Right renal pelvis (tissue), 4 donors: ENCODE measurements at places on chromosomes 11 and 22.

- no peak for DNase-seq
Measured at GRCh38 chr22:43824724-43825420, 12.8 kb upstream of the EFCAB6 start.

DNA sequence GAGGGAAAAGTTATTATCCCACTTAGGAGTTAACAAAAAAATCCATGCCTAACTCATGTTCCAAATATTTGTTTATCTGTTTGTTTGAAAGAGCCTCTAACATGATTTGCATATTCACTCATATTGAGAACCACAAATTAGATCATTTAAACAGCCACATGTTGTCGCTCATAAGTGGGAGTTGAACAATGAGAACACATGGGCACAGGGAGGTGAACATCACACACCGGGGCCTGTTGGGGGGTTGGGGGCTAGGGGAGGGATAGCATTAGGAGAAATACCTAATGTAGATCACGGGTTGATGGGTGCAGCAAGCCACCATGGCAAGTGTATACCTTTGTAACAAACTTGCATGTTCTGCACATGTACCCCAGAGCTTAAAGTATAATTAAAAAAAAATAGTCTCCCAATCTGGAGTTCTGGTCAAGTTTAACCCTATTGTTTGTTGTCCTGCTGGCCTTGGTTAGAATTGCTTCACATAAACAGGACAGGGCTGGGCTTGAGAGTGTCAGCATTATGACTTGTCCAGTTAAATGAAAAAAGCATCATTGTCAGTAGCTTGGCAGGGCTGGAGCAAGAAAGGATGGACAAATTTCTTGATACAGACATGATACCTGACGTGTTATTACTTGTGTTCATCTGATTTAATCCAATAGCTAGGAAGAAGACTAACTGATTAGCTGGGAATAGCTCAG lies 57.8 kb upstream of the PSMA1 start:
- no peak for DNase-seq

- no peak for DNase-seq
Measured at GRCh38 chr11:26188554-26188953, 143.4 kb upstream of the ANO3 start.

DNA sequence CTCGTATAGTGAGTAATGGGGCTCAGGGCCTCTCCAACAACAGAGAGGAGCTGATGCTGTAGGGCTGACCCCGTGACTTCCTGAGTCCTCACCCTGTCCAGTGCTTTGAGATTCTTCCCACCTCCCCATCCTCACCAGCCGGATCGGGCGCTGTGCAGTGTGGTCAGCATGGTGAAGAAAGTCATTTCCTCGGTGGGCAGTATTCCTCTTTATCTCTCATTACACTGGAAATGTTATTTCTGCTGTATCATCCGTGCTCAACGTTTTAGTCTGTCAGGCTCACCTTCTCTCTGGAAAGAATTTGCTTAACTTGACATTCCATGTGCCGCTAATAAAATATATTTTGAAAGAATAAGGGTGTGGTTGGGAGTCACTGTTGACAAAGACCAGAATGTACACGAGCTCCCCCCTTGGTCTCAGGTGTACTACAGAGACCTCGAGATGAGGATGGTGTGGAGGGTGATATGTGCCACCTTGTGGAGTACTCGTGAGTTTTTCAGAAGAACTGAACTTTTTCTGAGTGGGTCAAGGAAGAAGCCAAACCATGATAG lies 25.7 kb upstream of the SCGB1A1 start:
- no peak for DNase-seq

DNA sequence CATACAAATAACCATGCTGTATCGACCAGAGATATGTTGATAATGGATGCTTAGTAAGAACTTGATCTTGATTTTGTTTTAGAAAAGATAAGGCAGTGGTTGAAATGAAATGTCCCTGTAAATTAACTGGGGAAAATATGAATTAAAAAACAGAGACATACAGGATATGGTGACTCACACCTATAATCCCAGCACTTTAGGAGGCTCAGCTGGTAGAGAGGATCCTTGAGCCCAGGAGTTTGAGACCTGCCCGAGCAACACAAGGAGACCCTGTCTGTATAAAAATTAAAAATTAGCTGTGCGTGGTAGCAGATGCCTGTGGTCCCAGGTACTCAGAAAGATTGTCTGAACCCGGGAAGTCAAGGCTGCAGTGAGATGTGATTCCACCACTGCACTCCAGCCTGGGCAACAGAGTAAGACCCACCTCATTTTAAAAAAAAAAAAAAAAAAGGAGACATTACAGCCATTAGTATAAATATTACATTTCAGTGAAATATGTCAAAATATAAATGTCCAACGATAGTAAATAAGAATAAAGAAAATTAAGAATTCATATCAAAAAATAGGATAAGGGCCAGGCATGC lies 4.6 kb downstream of the PICALM start:
- DNase-seq, result no peak

- DNase-seq, result no peak
Measured at GRCh38 chr11:68686486-68686885, 2.1 kb downstream of the GAL start.

DNA sequence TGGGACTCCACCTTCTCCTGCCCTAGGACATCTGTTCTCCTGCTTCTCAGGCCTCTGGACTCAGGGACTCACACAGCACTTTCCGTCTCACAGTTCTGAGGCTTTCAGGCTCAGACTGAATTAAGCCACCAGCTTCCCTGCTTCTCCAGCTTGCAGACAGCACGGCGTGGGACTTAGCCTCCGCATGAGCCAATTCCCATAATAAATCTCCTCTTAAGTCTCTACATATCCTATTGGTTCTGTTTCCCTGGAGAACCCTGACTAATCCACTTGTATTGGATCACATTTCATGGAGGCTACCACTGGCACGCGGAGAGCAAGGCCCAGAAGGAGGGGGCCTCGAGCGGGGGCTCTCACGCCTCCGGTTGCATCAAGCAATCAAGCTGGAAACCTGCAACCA lies 1313.6 kb downstream of the TBC1D22A start:
- DNase-seq, result no peak

- DNase-seq, result no peak
Measured at GRCh38 chr11:19352072-19352770, 111.5 kb upstream of the E2F8 start.

DNA sequence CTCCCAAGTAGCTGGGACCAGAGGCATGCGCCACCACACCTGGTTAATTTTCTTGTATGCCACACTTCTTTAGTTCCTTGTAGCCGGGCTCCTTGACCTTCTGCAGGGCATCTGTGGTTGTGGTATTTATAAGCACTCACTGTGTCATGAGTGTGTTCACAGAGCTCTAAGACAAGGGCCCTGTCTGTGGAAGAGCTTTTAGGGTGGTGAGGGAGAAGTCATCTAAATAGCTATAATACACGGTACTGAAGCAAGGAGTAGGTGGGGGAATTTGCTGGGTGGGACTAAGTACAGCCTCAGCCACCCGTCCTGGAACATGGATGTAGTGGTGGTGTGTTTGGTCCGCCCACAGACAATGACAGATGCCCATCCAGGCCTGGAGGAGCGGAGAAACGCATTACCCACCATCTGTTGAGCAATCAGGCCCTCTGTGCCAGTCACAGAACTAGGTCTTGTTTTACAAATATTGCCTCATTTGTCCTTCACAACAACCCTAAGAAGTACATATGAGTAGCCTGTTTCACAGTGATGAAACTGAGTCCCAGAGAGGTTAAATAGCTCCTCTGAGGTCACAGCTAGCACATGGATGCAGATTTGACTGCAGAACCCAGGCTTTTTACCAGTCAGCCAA lies 10.1 kb downstream of the ACO2 start:
- DNase-seq, result no peak

- DNase-seq, result no peak
Measured at GRCh38 chr11:5700421-5701054, 10.9 kb downstream of the TRIM22 start.

DNA sequence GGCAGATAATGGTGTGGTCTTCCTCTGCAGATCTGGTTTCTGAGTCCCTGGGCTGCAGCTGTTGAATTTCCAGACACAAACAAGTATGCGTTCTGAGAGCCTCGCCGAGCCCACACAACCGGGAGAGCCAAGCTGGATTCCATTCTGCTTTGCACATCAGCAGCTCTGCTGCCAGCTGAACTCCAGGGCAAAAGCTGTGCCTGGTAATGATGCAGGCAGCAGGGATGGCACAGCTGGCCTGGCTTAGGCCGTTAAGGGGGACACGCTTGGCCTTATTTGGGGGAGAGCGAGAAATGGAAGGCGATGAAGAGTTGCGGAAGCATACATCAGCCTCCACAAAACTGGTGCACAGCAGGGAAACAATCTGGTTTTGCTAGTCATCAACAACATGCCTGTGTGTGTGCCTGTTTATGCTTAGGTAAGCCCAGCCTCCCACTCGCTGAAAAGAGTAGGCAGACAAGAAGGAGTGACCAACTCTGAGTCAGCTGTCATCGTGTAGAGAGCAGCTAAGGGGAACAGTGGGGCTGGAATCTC lies 25.1 kb downstream of the ADAMTS8 start:
- DNase-seq, result no peak

GRCh38 chr11:90257158-90257525 lies 34.3 kb upstream of the CHORDC1 start:
- DNase-seq, result no peak

- no peak for DNase-seq
Measured at GRCh38 chr22:21926728-21927127, 25.9 kb downstream of the PPM1F start.

- DNase-seq, result no peak
Measured at GRCh38 chr11:61666684-61667297, 13.4 kb upstream of the DAGLA start.

DNA sequence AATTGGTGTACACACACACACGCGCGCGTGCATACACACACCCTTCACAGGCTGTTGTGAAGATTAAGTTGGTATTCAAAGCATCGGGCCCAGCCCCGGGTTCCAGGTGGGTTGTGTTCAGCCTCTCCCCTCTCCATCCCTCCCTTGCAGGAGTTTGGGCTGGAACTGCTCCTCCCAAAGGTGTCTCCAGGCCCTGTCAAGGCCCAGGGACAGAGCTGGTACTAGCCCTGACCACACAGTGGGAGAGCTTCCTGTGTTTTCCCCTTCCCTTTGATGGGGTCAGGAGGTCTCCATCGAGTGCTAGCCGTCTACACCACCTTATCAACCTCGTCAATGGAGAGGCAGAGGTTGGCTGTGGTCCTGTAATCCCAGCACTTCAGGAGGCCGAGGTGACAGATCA lies 36.5 kb upstream of the CSNK1E start:
- no peak for DNase-seq

GRCh38 chr11:33682446-33682845 lies 18.2 kb downstream of the C11orf91 start:
- no peak for DNase-seq

GRCh38 chr11:9039863-9040262 lies 36.1 kb upstream of the NRIP3 start:
- no peak for DNase-seq

DNA sequence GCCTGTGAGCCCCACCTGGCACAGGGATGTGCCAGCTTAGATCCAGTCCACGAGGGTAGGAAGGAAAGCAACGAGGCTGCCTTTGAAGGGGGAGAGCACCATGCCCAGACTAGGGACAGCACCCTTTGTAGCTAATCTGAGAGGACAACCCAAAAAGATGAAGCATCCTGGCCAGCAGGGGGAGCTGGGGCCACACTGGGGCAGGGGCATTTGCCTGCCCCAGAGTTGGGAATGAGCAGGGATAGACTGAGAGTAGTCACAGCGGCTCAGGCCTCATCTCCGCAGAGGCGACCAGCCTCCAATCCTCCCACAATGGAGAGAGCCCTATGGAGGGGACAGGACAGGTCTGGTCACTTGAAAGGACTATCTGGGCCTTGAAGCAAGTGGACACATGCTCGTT lies 16.4 kb downstream of the LMO1 start:
- DNase-seq, result no peak

GRCh38 chr11:5753943-5754342 lies at the start of gene OR52N4:
Gene OR52N4 (plus strand): TSS chr11:5754243. CDS start chr11:5754741, 498 bp downstream.
- DNase-seq, result no peak

GRCh38 chr11:74534216-74534945 lies 40.9 kb upstream of the LIPT2 start:
- no peak for DNase-seq

- DNase-seq, result no peak
Measured at GRCh38 chr11:22344081-22344480, 5.9 kb downstream of the SLC17A6 start.

GRCh38 chr11:10004526-10005113 lies 289.4 kb downstream of the SBF2 start:
- no peak for DNase-seq

- DNase-seq, result no peak
Measured at GRCh38 chr22:22902247-22903001, 14.8 kb downstream of the IGLL5 start.

GRCh38 chr22:17770180-17771077 lies 3.8 kb downstream of the BID start:
- DNase-seq, result no peak

DNA sequence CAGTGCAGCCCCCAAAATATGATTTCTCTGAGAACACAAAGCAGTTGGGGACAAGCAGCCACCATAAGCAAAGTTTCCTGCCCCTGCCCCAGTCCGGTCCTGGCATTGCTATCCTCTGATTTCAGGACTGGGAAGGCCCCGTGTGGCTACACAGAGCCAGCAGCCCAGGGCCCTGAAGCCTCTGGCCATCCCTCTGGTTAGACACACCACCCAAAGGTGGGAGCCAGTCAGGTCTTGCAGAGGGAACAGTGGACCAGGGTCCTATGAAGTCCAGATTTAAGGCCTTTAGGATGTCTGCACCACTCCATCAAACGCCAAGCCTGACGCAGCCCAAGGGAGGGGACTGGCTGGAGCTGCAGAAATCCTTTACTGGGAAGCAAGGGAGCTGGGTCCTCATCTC lies 63.4 kb downstream of the SLC22A12 start:
- no peak for DNase-seq

DNA sequence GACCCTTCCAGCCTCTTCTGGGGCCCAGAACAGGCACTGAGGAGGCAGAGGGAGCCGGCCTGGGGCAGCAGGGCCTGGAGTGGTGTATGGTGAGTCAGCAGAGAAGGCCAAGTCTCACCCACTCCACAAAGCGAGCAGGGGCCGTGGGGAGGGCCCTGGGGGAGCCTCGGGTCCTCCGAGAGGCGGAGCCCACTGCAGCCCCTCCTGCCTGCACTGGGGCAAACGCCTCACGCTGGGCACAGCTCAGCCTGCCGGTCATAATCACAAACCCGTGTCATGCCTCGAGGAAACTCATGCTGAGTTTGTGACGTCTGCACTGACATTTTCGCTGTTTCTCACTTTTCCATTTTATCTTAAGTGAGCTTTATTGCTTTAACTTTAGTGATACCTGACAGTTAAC lies 38.4 kb downstream of the TOLLIP start:
- DNase-seq, result no peak

- DNase-seq, result no peak
Measured at GRCh38 chr11:45702511-45702910, 37.1 kb upstream of the CHST1 start.

- no peak for DNase-seq
Measured at GRCh38 chr11:65892661-65893317, 2.3 kb downstream of the CCDC85B start.

- DNase-seq, result no peak
Measured at GRCh38 chr11:75000975-75001354, 12.2 kb downstream of the NEU3 start.

GRCh38 chr22:19767427-19768341 lies 7.1 kb downstream of the TBX1 start:
- no peak for DNase-seq

- DNase-seq, result no peak
Measured at GRCh38 chr11:73729594-73730206, 31.2 kb downstream of the RAB6A start.

- DNase-seq, result no peak
Measured at GRCh38 chr11:119722281-119722794, 6.7 kb downstream of the NECTIN1 start.

- DNase-seq, result no peak
Measured at GRCh38 chr11:116853461-116854073, 16.1 kb upstream of the APOA1 start.
